Activated CD4-positive, CD25-positive, alpha-beta regulatory T cell (primary cell): ENCODE measurements at places on chromosomes 16 and 17.

GRCh38 chr17:68775318-68775717 lies 174.2 kb upstream of the FAM20A start:
- DNase-seq: no peak

- no peak for DNase-seq
These were observed 126.4 kb downstream of the SALL1 start for GRCh38 chr16:51024703-51025102.

DNA sequence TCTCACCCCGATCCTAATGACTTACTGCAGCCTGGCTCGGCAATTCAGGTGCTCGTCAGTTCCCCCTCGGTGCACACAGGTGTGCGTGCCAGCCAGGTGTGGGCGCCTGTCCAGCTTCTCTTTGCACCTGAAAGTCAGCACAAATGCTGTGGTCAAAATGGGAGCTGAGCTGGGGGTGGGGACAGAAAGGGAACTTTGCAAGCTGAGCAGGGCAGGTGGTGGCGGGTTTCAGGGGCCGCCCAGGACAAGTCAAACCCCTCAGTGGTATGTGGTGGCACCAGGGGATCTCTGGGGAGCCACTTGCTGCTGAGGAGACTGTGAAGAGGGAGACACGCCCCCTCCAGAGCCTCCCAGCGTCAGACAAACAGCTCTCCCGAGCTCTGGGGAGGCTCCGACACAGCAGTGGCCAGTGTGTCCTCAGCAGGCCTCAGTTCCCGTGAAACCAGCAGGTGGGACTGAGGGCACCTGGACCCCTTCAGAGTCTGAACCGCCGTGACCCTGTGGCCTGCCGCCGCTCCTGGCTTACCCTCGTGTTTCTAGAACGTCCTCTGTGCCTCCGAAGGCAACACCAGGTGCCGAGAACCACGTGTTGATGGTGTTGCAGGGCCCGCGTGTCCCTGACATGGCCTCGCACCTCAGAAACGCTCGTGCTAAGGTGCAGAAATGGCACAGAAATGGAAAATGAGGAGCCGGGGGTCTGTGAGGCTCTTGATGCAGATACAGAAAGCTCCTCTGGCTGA lies 233.5 kb upstream of the TNRC6C start:
- DNase-seq: no peak

GRCh38 chr16:9235867-9236266 lies 144.4 kb downstream of the HAPSTR1 start:
- DNase-seq: no peak
